ENCODE measurements at places on chromosomes 2 and 18.
A peak's percentile ranks its signal among the peaks of the same experiment; 100 is the strongest.

- no peak for DNase-seq
These were observed 236.1 kb downstream of the CDH20 start for GRCh38 chr18:61569176-61569892.

DNA sequence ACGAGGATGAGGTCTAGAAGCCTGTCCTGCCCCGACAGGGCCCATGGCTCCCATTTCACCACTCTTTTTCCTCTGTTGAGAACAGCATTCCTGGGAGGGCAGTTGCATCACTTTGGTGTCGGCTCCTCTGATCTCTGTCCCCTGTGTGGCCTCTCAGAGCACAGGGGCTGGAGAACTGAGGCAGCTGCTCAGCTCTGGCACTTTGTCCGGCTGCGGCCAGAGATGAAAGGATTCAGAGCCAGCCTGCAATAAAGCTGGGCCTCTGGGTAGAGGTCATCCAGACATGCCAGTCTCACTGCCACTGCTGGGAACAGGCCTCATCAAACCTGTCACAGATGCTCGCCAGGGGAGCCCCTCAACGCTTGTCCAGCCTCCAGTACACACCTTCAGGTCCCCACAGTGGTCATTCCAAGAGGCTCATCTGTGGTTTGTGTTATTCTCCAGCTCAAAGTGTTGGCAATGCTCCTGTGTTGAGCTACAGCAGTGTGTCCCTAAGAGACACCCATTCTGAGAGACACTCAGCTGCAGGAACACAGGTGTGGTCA is 13.1 kb upstream of the ROCK2 start:
- DNase-seq, result no peak

GRCh38 chr2:218927422-218927821 is 32.0 kb upstream of the CDK5R2 start:
- peak; percentile 59 for DNase-seq

- DNase-seq, result no peak
These were observed 484.4 kb downstream of the NRXN1 start for GRCh38 chr2:50547521-50547920.

- DNase-seq, result no peak
These were observed 107.1 kb upstream of the KCNJ3 start for GRCh38 chr2:154591294-154591820.

DNA sequence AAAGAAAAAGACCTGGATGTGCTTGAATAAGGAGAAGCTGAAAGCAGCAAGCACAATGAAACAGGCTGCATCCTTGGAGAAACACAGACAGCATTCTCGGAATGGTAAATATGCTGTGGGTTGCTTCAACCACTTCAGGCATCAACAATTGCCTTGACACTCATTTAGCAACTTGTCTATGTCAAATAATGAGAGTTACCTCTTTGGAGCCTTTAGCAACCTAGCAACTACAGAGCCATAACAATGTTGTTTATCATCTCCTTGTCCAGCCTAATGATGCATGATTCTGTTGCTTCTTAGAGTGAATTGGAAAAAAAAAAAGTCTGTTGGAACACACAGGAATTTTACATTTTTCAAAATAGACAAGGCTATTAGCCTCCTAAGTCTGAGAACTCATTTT is 410.6 kb downstream of the PIK3C3 start:
- no peak for DNase-seq

- DNase-seq, result no peak
These were observed 28.6 kb upstream of the VWC2L start for GRCh38 chr2:214382229-214382628.

GRCh38 chr2:69667805-69668382 is 24.4 kb upstream of the AAK1 start:
- DNase-seq, result no peak

GRCh38 chr2:27756091-27756490 is 15.4 kb upstream of the MRPL33 start:
- no peak for DNase-seq

DNA sequence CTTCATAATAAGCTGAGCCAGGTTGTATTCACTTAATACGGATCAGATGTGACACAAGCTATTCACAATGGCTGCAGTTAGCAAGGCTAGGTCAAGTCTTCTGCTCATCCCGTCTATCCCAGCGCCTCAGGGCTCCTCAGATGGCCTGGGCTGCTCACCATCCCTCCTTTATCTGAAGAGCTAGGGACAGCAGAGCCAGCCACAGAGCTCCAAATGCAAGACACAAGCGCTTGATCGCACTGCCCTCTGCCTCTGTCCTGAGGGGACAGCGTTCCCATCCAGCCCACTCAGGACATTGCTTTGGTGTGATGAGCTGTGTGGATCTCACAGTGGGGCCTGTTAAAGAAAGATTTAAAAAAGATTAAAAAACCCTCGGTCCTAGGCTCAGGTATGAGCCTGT is 254.4 kb upstream of the HS6ST1 start:
- no peak for DNase-seq

- no peak for DNase-seq
These were observed 4.0 kb downstream of the CHRND start for GRCh38 chr2:232529806-232530547.

DNA sequence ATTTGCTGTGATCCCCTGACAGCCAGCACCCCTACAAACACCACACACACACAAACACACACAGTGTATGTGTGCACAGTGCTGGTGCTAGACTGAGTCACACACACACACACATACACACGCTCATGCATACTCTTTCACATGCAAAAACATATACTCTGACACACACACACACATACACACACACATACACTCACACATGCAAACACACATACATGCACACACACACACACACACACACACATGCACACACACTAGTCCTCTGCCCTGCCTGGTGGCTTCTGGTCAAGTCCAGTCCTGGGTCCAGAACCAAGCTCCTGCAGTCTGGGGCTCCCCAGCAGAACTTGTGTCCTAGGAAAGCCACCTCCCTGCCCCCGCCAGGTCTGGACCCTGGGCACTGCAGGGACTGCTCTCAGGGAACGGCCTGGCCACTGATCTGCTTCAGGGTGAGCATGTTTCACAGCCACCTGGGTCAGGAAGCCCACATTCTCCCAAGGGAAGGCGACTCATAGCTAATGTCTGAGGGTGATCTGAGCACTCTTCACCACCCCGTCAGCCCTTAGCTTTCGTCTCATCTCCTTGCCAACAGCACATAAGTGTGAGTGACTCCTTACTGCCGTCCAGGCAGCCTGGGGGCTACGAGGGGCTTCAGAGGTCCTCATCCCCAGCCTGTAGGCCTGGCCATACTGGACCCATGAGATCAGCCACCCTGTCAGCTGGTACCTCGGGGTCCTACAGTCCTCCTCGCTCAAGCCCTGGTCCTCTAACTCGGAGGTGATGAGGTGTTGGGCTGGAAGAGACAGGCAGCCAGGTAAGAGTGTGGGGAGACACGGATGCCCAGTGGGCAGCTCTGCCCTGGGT is 88.1 kb downstream of the MCFD2 start:
- DNase-seq, result no peak

DNA sequence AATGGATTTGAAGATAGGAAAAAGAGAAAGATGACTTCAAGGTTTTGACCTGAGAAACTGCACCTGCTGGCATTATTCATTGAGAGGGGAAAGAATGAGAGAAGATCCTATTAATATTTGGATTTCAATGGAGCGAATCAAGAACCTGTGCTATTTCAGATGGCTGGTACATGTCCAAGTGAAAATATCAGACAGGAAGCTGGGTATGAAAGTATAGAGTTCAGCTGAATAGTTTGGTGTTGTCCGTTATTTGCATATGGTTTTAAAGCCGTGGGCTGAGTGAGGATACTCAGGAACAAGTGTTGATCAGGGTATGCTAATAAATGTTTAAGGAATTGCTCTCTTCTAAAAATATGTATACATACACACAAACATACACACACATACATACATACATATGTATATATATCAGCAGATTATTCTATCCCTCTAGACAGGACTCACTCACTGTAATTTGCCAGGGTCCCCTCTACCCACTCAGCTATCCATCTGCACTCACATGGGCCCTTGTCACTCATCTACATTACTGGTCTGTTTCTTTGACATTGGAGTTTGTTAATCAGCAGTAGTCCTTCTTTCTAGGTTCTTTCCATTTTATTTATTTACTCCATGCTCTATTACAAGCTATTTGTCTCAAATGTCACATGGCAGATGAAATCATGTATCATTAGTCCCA is 33.9 kb upstream of the IKZF2 start:
- no peak for DNase-seq

GRCh38 chr18:46282177-46282570 is 178.0 kb downstream of the HAUS1 start:
- DNase-seq, result no peak

DNA sequence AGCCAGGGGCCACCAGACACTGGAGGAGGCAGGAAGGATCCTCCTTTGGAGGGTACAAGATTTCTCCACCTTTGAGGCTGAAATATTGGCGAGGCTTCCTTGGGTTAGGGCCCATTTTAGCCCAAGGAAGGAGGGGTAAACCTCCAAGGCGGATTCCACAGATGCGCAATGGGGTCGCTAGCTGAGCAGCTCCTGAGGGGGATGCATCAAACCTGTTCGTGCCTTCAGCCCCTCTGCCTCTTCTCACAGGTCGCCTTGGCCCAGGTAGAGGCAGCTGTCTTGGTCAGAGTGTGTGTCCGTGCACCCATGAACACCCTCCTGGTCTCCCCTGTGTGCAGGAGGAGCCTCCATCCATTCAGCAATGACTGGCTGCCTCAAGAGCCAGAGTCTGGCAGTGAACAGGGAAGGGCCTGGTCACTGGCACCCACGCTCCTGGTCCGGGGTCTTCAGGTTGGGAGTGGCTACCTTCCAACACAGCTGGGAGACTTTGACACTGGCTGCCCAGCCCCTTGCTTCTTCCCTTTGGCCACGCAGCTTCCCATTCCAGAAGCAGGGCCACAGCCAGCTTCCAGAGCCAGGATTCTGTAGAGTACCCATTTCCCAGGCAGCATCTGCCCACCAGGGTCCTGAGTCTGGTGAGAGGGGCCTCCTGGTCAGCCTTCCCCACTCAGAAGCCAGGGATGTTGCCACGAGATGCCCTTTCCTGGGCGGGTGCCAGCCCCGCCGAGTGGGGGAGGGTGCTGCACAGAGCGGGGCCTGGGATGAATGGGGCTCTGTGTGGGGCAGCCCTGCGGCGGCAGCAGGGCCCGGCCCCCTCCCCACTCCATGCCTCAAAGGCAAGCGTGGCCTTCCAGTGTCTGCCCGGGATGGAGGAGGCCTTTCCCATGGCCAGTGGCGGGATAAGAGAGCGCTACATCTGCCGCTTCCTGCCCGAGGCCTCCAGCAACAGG is 95.8 kb upstream of the GPC1 start:
- DNase-seq, result no peak

GRCh38 chr2:3631851-3632659 is 25.9 kb upstream of the ALLC start:
- no peak for DNase-seq

DNA sequence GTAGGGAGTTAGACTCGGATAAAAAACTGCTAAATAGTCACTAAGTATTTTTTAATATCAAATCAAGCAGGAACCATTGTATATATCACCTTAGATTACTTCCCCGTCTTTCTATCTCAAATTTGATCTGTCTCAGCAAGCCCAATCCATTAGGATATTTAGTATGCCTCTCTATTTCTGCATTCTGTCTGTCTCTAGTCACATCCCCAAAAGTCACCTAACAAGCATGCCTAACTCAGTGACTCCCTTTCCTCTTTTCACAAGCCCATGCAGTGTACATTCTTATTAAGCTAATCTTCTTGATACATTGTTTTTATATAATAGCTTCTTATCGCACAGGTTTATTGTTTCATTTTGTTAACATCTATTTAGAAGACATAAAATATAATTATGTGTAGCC is 57.8 kb downstream of the PDE1A start:
- DNase-seq, result no peak
